Activated T-cell treated with anti-CD3 and anti-CD28 coated beads, Interleukin-2, amount 50 U/mL, for 1 hour (primary cell): ENCODE measurements at places on chromosomes 2 and 18.

DNA sequence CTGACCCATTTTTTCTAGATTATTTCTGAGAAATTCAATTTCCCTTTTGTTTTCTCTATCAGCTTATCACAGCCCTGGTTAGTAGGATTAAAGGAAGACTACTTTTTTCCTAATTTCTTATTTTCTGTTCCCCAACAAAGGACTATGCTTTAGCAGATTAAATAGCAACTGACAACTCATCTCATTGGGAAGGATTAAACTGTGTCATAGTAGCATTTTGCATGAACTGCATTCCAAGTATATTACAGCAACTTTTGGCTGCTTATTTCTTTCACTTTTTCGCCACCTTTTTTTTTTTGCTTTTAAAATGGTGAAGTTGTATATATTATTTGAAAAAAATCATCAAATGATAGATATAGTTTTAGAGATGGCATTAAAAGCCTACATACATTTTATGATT, 570.3 kb downstream of the FBXO15 start:
- no peak for DNase-seq

DNA sequence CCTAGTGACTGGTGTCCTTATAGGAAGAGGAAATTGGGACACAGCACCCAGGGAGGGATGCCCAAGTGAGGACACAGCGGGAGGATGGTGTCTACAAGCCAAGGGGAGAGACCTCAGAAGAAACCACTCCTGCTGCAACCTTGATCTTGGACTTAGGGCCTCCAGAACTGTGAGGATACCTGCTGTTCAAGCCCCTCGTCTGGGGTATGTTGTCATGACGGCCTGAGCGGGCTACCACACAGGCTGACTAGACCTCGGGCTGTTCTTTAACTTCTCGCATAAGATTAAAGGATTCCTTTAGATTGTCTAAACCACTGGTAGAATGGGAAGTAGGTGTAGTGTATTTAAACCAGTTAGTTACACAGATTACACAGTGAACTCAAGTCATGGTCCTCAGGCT, 138.3 kb downstream of the ASB1 start:
- no peak for DNase-seq

DNA sequence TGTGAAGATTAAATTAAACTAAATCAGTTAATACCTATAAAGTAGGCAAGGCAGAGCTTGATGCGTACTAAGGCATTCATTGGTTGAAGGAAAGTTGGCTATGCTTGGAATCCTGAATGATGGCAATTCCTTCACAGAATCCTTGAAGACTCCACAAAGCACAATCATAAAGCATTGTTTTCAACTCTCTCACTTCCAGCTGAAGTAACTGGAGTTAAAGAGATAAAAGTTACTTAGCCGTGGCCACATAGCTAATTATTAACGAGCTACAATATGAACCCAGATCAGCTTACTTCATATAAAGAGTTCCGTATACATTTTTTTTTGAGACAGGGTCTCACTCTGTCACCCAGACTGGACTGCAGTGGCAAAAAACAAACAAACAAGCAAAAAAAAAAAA, 483.9 kb upstream of the DDX18 start:
- DNase-seq: no peak

GRCh38 chr18:3054780-3055179, 41.8 kb upstream of the LPIN2 start:
- no peak for DNase-seq

GRCh38 chr2:231386446-231386845, 9.1 kb upstream of the B3GNT7 start:
- DNase-seq: no peak

GRCh38 chr18:29712785-29713184, 1329.8 kb downstream of the DSC3 start:
- DNase-seq: no peak

DNA sequence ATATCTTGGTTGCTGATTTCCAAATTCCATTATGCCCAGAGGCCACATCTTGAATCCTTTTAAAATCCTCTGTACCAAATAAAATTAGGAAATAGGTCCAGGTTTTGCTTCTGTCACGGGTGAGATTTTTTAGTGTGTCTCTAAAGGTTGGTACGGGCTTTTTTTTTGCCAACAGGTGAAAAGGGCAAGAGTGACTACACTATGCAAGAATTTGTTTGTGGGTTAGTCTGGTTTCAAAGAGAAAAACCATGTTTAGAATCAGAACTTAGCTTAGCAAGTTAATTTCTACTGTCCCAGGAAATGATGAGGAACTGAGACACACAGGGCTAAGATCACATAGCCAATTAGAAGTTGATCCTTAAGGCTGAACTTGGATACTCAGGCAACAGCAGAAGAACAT, 41.7 kb downstream of the POLR1A start:
- DNase-seq: no peak

DNA sequence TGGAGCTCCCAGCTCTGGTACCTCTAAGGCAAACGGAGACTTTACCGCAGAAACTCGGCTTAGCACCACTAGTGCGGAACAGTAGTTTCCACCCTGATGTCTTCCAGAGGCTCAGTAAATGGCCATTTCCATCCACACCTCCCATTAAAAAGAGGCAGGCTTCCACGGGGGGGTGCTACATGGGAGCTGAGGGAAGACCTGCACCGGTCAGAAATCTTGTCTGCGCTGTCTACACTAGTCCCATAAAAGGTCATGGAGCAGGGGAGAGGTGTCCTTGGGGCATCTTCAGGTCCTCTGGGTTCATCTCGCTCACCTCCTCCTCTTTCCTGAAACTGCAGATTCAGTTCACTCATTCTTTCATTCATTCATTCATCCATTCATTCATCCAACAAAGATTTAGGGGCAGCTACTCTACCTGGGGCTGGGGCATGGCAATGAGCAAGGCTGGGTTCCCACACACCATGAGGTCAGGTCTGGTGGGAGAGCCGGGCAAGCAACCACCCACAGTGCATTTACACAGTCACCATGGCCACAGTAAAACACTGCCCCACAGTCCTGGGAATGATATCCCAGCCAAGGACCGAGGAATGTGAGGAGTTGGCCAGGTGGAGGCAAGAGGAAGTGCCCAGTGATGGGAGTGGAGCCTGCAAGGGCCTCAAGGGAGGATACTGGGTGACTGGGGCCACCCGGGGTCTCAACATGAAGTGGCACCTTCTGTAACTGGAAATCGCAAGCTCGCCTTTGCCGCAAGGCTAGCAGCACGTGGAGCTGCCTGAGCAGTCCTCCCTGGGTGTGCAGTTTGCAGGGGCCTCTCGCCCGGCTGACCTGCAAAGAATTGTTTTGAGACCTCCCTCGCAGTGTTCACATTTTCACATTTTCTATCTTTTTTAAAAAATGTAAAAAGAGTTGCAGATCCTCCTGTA, 180.2 kb upstream of the RAB6C start:
- no peak for DNase-seq

GRCh38 chr2:38497670-38498037, 105.1 kb downstream of the HNRNPLL start:
- no peak for DNase-seq

- DNase-seq: no peak
Observed at GRCh38 chr2:229860334-229860733, 61.5 kb downstream of the TRIP12 start.

- DNase-seq: no peak
Observed at GRCh38 chr2:34099377-34099776, 500.3 kb upstream of the FAM98A start.

DNA sequence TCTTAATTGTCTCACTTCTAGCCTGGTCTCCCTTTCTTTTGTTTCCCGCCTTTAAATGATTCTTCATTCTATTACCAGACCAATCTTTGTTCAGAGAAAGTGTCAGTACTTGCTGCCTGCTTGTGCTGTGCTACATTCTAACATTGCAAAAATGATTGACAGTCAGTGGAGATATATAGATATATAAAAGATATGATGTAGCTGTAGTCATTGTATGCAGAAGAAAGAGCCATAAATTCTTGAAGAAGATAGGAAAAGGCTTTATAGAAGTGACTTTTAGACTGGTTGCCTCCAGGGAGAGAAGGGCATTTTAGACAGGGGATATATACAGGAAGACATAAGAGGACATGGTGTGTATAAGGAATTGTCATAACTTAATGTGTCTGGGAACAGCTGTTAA, 13.6 kb downstream of the AGPS start:
- no peak for DNase-seq

GRCh38 chr18:32552421-32553030, 81.8 kb upstream of the GAREM1 start:
- peak; percentile 29 for DNase-seq

DNA sequence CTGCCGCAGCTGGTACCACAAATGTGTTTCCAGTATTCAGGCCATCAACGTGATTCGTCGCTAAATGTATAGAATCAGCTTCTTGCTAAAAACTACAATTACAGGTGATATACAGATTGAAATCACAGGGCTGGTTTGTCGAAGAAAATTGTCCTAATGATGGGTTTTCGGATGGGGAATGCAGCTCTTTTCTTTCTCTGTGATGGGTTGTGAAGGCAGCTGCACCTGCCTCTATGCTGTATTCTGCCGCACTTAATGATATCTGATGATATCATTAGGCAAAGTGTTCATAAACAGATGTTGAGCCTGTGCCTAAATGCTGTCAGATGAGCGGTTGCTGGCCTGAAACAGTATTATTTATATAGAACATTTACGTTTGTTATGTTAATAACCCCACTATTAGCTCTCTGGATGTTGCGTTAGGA, 218.1 kb downstream of the ARHGAP15 start:
- DNase-seq: no peak

GRCh38 chr2:85307527-85307897, 20.3 kb downstream of the TGOLN2 start:
- DNase-seq: no peak

DNA sequence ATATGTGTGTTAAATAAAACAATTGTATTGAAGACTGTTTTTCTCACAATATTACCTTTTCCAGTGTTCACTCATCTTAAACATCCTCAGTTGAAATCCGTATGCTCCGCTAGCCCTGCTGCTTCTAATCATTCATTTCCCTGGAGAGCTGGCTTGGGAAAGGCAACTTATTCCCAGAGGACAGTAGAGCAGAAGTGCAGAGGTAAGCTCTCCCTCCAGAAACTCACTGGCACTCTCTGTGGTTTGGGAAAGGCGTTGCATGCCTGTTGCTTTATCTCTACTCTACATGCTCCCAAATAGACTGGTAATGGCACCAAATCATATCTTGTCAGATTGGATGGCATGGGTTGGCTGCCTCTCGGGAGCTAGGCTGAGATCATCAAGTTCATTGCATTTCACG, 117.1 kb upstream of the BOD1L2 start:
- DNase-seq: no peak

- DNase-seq: no peak
Observed at GRCh38 chr18:76980663-76981395, 151.8 kb downstream of the MBP start.

DNA sequence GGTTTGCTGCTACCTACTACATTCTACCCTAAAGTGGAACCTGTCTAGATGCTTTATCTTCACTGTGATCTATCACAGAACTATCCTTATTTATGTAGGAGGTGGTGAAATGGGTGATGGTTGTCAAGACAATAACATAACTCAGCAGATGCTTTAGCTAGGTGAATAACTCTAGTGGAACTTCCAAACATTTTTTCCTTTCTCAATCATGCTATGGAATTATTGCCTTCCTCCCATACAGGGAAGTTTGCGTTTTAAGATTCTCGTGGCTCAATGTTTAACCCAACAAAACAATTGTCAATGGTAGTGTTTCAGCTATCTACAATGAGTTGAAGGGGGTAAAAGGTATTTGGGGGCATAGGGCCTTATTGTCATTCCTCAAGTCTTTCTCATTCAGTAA, 82.6 kb upstream of the GLI2 start:
- DNase-seq: no peak

GRCh38 chr2:231134910-231135655, 10.2 kb upstream of the HTR2B start:
- DNase-seq: no peak

DNA sequence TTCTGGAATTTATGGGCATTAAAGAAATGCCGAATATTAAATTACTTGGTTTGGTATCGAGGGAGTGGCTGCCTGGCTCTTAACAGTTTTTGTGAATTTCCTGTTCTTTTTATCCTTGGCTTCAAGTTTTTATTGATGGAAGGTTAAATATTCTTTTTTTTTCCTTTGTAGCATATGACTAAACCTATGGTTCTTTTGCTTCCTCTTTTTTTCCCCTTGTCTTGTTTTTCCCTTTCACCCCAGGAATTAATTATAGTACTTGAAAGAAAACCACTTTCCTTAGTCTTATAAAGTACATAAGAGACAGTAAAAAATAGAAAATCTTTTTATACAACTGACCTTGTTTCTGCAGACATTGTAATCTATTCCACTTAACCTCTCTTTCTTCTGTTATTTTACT, 42.4 kb downstream of the MGAT5 start:
- no peak for DNase-seq

GRCh38 chr2:212949786-212950185, 201.6 kb downstream of the IKZF2 start:
- no peak for DNase-seq

GRCh38 chr2:216327447-216327935, 44.8 kb downstream of the MARCHF4 start:
- no peak for DNase-seq

- DNase-seq: no peak
Observed at GRCh38 chr18:29176681-29177080, 999.8 kb upstream of the CDH2 start.

DNA sequence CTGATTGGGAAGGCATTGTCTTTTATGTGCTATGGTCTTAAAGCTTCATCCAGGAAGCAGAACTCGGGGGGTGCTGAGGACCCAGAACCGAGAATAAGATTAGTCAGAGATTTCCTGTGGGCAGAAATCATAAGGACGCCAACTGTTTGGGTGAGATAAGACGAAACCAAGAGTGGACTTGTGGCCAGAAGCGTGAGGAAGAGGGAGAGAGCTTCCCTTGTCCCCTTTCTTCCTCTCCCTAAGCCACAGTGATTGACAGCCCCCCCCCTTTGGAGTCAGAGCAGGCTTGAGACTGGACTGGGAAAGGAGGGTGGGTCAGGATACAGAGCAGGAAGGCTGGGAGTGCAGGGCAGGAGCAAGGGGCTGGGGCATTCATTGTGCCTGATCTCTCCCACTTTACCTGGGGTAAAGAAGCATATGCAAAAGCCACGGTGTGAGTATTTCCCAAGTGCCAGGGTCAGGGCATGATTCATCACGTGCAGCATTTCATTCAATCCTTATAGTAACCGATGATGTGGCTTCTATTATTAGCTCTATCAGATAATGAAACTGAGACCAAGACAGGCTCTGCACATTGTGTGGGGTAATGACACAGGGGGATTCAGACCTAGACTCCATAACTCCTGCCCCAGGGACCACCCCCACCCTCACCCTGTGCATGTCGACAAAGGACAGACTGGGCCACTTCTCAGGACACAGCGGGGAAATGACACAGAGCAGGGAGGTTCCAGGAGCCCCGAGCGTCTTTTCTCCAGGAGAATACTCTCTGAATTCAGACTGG, 3.0 kb upstream of the IL1RN start:
- no peak for DNase-seq

DNA sequence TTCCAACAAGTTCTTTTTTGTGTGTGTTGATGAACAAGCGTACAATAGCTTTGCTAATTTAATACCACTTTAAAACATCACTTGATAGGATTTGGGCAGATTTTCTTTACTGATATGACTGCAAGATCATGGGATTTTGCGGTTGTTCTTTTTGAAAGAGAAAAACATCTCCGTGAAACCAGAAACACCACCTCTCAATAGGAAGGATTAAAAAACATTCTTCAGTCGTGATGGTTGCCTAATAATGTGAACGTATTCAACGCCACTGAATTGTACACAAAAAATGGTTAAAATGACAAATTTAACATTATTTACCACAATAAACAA, 19.3 kb downstream of the RBMS1 start:
- no peak for DNase-seq
